ENCODE measurements at places on chromosomes 2 and 18.
A peak's percentile ranks its signal among the peaks of the same experiment; 100 is the strongest.

DNA sequence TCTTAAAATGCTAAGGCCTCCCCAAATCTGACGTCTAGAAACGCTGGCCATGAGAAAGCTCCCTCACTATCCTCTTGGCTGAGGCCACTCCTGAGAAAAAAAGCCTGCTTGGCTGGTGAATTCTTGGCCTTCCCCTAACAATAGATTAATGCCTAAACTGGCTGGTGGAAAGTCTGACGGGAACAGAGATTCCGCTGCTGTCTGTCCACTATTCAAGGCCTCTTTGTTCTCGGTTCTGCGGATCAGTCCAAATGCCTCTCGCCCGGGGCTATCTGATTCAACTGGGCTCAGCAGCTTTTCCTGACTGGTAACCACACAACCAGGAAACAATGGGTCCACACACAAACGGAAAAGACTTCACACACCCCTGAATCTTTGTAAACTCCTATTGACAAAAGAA lies 27.2 kb downstream of the PXDN start:
- DNase-seq = no peak

DNA sequence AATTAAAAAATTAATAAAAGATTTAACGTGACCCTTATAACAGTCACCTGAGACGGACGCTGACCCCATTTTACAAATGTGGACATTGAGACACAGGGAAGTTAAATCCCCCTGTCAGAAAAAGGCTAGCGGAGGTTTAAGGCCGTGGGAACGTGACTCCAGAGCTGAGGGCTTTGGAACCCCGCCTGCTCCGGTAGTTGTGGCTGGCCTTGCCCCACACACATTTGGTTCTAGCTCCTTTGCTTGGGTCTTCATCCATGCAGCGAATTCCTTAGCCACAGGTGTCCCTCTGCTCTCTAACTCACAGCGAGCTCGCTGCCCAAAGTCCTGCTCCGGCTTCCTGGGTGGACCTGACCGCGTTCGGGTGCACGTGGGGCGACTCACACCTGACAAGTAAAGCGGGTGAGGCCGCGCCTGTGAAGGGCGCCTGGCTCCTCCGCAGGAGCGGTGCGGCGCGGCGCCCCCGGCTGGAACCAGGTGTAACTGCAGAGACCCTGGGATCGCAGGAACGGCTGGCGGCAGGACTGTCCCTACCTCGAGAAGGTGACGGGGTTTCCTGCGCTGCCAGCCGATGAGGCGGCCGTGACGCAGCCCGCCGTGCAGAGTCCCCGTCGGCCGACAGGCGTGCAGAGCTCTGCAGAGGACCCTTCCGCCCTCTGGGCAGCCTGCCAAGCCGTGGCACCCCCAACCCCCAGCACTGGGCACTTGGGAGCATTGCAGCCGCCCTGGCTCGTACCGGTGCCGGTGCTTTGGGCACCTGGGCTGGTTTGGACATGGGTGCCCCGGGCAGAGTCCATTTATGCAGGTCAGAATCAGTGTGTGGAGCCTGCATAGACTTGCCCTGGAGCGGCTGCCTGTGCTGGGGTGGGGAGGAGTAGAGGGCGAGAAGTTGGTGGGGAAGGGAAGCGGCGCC lies 2.4 kb upstream of the PROC start:
- DNase-seq = peak; percentile 54

GRCh38 chr18:75638776-75639471 lies 211.4 kb upstream of the SMIM21 start:
- no peak for DNase-seq

DNA sequence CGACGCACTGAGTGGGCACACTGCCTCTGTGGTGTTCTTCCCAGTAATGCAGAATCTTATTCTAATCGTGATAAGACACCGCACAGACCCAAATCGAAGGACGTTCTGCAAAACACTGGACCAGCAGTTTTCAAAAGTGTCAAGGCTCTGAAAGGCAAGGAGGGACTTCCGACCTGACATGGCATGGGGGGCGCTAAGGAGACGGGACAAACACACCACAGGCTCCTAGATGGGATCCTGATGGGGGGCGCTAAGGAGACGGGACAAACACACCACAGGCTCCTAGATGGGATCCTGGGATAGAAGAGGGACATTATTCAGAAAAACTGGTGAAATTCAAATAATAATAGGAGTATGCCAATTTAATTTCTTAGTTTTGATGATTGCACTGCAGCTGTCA lies 191.4 kb downstream of the LDLRAD4 start:
- no peak for DNase-seq

DNA sequence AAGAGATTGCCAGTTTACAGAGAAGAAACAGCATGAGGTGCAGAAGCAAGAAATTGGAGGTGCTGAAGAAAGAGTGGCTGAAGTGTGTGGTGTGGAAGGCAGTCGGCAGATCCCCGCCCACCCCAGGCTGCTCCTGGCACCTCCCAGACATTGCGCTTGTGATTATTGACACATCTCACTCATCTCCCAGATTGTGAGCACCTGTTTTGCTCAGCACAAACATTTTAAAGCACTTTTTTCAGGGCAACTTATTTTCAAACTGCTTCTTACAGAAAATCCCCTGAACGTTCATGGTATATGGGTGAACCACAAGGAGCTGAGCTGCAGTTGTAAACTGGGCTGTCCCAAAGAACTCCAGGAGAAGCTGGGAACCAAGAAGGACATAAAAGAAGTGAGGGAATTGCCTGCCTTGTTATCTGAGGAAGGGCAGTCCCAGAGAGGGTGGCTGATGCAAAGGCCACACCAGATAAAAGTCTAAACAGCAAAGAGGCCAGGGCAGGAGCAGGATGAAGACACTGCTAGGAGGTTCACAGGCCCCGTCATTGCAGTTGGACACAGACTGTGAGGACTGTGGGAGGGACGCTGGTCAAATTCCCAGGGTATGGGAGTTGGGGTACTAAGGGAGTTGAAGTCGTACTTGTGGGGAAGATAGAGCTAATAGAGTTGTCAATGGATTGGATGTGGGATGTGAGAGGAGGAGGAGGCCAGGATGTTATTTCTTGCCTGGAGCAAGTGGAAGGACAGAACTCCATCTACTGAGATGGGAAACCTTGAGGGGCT lies 65.1 kb downstream of the INPP4A start:
- DNase-seq = no peak

GRCh38 chr2:219748671-219749570 lies 121.5 kb downstream of the SLC4A3 start:
- DNase-seq = no peak

DNA sequence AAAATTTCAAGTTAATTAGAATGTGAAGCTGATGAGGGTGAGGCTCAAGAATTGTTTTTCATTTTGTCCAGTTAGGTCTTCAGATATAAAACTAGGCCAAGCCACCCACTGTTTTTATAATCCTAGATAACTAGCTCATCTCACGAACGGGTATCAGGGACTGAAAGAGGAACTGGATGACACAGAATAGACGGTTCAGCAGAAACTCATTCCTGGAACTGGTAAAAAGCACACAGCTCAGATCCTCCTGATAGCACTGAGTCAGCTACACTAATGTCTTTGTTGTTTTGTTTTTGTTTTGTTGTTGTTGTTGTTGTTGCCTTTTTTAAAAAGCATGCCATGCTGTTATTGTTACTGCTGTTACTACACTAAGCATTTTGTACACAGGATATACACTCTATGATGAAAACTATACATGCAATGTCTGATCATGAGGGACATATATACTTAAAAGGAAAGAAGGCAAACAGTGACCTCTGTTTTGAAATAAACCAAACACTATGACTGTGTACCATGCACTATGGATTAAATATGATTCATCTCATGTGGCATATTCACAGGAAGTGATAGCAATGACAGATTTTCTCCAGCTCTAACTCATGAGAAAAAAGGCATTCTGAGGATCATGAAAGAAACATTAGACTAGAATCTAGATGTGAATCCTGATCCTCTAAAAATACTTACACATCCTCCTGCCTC lies 437.6 kb downstream of the NCKAP5 start:
- no peak for DNase-seq

DNA sequence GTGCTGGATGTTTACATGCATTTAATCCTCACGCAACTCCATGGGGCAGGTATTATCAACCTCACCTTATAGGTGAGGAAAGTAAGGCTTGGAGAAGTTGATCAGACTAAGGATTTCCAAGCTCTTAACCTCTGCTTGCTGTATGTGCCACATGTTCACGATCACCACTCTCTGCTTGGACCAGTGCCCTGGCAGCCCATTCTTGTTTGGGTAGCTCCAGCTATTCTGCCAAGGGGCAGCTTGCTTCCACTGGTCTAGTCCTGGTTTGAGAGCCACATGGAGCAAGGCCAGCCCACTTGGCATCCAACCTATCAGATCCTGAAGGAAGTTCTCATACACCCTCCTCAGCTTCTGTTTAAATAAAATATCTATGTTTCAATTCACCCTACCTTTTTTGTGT lies 14.3 kb downstream of the PLB1 start:
- DNase-seq = no peak

DNA sequence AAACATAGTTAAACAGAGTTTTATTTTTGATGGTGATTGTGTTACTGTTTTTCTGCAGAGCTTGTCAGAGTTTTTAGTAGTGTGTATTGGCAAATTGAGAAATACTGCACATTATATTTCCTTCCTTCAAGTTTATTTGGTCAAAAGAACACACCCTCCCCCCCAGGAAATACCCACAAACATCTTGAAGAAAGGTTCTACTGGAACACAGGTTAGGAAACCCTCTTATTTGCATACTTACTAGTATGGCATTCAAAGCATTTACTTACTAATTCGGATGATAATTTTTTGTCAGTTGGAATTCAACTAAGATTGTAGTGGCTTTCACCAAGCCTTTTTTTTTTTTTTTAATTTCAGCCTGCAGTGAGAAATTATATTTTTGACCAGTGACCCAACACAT lies 9.1 kb downstream of the CAB39 start:
- no peak for DNase-seq

DNA sequence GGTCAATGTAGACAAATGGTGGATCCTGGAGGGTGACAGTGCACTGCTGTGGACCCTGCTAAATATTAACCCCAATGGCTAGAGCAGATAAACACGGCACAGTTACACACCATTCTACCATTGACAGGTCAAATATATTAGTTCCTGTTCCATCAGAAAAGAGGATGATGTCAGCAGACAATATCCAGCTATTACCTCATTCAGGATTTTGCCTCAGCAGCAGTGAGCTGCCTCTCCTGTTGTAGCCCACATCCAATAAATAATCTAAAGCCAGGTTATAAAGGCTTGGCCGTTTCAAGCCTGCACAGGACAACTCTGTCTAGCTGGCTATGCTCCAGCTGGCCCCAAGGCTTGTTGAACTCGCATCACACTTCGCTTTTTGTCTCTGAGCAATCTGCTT lies 31.6 kb upstream of the NETO1 start:
- no peak for DNase-seq

GRCh38 chr2:69067026-69067630 lies 54.1 kb downstream of the ANTXR1 start:
- no peak for DNase-seq
